NCI-H2081 treated with DMSO at 0.1 percent for 48 hours (cell line): ENCODE measurements at places on chromosomes 5 and 9.

DNA sequence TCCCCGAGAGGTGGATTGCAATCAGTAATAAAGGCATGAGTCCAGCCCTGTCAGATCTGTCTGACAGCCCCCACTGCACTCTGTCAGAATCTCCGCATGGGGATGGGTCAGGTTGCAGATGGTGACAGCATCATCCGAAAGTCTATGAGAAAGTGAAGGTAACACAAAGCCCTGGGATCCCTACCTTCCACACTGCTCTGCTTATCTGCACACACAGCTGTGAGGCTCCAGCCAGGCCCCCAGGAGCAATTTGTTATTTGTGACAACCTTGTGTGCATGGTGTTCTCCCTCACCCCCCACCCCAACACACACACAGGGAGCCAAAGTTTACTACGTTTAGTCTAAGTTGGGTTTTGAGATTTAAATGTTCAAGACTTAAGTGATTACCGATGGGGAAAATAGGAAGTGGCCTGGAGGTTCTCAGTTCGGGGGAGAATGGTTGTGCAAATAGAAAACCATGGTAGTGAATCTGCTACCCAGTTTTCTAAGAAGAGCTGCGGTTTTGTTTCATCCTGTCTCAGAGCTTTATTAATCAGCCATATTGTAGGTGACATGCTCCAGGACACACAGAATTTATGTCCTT is 92.7 kb downstream of the SV2C start:
- DNase-seq, result no peak

DNA sequence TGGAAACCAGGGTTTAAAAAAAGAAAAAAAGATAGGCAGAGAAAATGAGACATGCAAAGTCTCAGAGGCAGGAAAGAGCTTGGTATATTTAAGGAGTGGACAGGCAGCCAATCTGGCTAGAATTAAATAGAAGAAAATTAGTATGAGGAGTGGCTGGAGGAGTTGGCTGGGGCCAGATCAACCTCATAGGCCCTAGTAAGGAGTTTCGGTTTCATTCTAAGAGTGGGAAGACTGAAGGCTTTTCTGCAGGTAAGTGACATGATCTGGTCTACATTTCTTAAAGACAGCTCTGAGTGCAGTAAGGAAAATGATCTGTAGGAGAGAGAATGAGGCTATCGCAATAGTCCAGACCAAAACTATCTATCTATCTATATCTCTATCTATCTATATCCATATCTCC is 27.5 kb downstream of the ADRB2 start:
- no peak for DNase-seq

DNA sequence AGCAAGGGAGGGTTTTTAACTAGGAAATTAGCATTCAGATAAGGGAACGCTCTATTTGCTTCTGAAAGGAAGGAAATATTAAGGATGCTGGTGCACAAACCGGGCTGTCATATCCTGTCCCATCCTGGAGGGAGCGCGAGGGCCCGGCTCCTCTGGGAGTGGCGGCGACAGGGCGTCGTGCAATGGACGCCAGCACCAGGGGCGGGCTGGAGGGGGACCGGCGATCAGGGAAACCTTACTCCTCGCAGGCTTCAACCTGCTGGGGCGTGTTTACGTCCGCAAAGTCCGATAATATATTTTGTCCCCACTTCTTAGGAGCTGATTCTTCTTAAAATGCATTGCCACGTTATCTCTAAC is 197.1 kb upstream of the TBCA start:
- no peak for DNase-seq

DNA sequence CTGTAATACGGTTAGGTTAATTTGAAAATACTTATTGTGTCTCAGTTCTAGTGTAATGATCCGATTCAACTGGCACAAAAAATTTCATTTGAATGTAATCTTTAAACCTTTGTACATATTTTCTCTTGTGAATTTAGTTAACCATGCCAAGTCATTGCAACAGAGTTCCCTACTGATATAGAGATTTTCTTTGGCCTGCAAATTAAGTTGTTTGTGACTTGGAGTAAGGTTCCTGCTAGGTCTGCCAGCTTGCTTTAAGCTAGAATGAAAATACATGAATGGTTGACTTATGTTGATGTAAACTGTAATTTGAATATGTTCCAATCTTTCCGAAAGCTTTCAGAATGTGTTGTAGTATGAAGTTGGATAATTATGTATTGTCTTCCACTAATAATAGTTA is 1004.1 kb upstream of the EDIL3 start:
- no peak for DNase-seq

DNA sequence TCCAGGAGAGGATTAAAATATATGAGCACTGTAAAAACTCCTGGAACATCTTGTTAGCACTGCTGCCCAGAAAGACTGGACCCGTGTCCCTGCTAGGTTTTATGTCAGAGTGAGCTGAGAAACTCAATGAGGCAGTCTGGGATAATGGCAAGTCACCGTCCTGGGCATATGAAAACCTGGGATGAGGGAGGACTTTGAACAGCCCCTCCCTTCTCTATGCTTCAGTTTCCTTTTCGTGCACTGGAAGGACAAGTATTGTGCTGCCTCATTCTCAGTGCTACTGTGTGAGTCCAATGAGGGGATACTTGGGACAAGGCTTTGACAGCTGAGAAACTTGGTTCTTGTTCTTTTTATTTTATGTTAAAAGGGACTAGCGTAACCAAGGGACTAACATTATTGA is 143.0 kb upstream of the SHB start:
- no peak for DNase-seq
